Activated CD4-positive, alpha-beta T cell treated with anti-CD3 and anti-CD28 coated beads, Interleukin-2, amount 10 ng/mL, durations not matched to agents 24 days and 14 days (primary cell): ENCODE measurements at places on chromosomes 1 and 21. TPM values are rescaled to one million over a fixed set of nuclear protein-coding genes. Genes with fewer than 3 reads are reported as not detected.
A peak's percentile ranks its signal among the peaks of the same experiment; 100 is the strongest.

The SELE gene
- not detected in 2 replicates for total RNA-seq

The ADAMTS5 gene
- not detected in 2 replicates for total RNA-seq

The MFAP2 gene
- not detected in 2 replicates for total RNA-seq

The GSTM3 gene
- total RNA-seq = 12.4 and 13.0 TPM in 2 replicates

GRCh38 chr21:39078322-39079065 is 104.8 kb downstream of the PSMG1 start:
- no peak for DNase-seq

The ZNF648 gene
- total RNA-seq = not detected in 2 replicates

DNA sequence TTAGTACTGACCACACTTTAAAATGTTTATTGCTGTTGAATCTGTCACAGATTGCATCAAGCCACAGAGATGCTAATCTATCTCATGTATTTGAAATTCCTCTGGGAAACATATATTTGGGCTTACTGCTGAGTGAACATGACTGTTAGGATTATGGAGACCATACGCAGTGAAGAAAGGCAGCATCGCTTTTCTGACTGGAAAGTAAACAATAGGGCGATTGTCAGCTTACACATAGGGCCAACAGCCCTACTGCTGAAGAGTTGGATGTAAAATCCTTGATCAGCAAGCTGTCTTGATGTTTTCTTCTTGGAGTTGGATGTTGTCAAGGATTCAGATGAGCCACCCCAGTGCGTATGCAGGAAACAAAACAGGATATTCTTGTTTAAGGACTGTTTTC is 368.7 kb upstream of the ADGRL2 start:
- no peak for DNase-seq

DNA sequence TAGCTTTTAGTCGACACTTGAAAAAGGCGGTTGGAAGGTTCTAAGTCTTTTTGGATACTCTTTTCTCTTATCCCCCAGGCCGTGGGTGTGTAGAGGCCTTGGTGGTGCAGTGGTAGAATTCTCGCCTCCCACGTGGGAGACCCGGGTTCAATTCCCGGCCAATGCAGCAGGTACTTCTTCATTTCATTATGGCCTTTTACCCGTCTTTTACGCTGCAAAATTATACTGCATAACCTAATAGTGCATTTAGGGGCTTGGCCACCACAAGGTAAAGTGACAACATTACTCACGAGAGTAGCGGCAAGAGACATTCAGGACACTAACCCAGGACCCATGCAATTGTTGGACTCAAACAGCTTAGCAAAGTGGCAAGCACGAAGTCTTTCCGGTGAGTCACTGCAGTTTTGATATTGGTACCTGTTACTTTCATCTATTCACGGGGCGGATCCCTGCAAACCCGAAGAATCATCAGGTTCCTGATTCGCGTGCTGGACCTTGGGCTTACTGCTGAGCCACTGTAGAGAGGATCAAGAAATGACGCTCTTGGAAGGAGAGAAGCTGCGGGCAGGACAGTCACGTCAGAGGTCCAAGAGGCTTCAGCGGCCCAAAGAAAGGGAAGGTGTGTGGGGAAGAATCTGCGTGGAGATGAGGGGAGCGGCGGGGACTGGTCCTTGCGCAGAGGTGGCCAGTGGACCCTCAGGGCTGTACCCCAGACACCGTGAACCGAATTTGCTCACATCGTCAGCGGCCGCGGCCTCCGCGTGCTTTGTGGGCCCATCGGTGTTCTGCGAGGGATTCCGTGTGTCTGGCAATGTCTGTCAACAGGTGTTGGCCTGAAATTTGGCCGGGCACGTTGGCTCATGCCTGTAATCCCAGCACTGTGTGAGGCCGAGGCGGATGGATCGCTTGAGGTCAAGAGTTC is 12.9 kb upstream of the RNU1-4 start:
- DNase-seq = peak; percentile 73

DNA sequence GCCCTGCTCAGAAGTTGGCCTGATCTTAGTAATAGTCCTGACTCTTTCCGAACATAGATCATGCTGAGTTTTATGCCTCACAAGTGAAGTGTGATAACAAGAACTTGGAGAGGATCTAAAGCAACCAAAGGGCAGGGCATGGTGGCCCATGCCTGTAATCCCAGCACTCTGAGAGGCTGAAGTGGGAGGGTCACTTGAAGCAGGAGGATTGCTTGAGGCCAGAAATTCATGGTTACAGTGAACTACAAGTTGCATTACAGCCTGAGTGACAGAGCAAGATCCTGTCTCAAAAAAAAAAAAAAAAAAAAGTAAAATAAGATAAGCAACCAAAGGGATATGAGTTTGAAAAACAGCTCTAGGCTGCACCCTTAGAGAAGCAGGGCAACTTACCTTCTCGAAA is 18.5 kb upstream of the BCL9 start:
- no peak for DNase-seq

The RASAL2 gene
- not detected in 2 replicates for total RNA-seq

DNA sequence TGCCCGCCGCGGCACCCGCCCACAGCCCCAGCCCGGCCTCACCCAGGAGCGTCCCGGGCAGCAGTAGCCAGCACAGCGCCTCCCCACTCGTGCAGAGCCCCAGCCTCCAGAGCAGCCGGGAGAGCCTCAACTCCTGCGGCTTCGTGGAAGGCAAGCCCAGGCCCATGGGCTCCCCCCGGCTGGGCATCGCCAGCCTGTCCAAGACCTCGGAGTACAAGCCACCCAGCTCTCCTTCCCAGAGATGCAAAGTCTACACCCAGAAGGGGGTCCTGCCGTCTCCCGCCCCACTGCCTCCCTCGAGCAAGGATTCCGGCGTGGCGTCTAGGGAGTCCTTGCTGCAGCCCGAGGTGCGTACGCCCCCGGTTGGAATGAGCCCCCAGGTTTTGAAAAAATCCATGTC is 531.2 kb downstream of the KIF26B start:
- DNase-seq = no peak

The C1orf87 gene
- total RNA-seq = not detected in 2 replicates

GRCh38 chr1:94768036-94768435 is 52.1 kb upstream of the SLC44A3 start:
- no peak for DNase-seq

- no peak for DNase-seq
Observed at GRCh38 chr1:54945393-54945936, 35.0 kb upstream of the TMEM61 start.

- DNase-seq = peak; percentile 65
Observed at GRCh38 chr1:89631816-89632656, 884 bp upstream of the LRRC8C start.
